Urinary bladder (tissue), 4 donors: ENCODE measurements at places on chromosomes 1 and 21.
A peak's percentile ranks its signal among the peaks of the same experiment; 100 is the strongest.

- no peak for DNase-seq
Measured at GRCh38 chr1:69497441-69498221, 70.1 kb upstream of the LRRC7 start.

DNA sequence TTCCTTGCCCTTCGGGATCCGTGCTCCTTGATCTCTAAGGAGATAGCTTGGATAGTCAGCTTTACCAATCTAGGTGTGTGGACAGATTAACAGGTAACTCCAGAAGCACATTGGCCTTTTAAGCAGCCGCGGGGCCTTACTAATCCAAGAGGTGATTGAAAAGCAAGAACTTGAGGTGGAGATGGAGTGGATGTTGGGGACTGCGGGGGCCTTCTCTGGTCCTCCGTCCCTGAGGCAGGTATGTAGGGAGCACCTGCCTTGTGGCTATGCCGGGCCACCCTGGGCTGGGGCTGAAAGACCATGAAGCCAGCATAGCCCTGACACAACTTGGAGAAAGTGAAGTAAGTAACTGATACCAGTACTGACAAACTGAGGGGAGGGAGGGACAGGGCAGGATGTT is 10.6 kb downstream of the SOX13 start:
- DNase-seq, result no peak

GRCh38 chr1:221394011-221394544 is 347.8 kb downstream of the DUSP10 start:
- DNase-seq, result peak; percentile 8

DNA sequence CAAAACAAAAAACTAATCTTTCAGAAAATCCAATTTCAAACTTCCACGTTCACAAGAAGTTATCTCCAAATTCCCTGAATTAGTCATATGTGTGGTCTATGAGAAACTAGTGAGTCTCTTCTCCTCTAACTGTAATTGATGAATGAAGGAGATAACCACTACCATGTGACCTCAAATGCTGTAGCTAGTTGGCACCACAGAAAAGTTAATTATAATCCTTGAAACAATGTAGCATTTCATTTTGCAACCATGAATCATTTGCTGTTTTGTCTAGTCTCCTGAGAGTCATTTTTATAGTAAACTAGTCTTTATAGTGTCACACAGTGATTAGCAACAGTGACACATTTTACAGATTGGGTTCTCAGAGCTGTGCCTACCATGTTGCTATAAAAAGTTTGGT is 287.5 kb downstream of the LRRIQ3 start:
- no peak for DNase-seq

DNA sequence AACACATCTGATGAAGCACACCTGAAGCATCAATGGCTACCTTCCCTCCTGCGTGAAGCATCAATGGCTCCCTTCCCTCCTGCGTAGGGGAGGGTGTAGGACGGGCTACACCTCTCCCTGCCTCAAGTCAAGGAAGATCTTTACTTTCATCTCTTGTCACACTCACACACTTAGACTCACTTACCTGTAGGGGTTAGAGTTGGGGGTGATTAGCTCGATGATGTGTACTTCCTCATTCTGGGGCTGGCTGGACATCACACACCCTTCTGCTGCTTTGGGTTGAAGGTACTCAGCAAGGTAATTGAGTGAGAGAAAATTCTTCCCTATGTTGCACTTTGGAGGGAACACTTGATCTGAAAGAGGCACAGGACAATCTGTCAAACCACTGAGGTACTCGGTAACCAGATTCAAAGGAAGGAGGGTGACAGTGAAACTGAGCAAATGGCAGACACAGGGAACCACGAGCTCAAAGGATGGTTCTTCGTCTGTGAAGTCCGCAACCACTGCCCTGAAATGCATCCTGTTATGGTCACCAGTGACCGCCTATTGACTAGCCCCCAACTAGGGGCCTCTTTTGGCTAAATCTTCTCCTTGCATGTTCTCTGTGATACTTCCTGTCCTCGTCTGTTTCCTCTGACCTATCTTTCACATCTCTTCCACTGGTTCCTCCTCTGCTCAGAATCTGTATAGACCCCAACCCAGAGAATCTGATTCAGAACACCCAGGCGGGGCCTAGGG is 156.2 kb downstream of the TGFBR3 start:
- DNase-seq, result no peak

DNA sequence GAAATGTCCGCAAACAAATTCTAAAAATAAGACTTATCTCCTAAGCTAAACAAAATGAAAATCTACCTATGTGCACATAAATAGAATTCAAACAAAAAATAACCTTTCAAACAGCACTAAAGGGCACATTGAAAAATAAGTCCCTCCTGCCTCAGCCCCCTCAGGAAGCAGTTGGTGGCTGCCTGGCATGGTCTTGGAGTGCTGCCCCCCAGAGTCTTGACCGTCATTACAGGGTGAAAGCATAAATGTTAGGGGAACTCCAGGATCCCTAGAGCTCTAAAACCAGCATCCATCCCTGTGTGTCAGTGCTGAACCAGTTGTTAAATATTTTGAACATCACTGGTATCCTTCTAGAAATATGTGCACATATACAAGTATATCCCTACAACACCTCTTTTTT is 6.5 kb upstream of the NPL start:
- no peak for DNase-seq

DNA sequence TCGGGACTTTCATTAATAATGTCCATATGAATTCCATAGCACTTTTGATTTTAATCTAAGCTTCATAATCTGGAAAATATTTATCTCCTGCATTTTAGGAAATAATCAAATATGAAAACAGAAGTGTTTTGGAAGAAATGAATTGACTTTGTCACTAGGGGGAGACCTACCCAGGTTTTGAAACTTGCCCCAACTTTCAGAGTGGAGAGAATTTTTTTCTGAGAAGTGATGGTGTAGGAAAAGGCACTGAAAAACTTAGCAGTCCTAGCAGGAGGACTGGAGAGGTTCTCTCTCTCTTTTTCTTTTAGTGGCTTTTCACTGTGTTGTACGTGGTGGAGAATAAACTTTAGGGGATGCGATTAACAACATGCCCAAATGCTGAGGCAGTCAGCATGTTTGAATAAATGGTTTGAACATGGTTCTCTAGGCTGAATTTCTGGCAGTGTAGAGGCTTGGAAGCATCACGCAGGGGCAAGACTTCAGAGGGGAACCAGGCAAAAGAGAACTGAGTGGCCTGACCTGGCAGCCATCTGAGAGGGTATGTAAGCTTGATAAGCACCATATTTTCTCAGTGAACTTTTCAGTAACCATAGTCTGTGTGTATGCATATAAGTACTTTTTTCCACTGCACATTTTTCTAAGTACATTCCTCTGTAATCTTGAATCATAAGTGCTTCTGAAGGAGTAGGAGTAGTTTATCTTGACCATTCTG is 68.3 kb upstream of the NEK7 start:
- no peak for DNase-seq

DNA sequence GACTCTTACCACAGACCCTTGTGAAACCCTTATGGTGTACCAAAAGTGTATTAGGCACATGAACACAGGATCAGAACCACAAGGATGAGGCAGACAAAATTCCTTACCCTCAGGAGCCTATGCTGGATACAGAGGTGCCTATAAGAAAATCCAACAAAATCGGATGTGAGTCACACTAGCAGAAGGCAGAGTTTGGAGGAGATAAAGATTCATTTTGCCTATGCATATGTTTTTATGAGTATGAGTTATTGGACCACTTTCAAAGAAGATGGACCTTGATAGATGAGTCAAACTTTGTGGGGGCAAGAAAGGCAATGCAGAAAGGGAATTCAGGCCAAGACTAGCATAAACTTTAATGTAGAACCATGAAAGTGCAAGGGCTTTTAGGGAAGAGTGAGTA is 17.0 kb downstream of the CAMK1G start:
- no peak for DNase-seq

GRCh38 chr1:115325874-115326273 is 12.2 kb downstream of the NGF start:
- DNase-seq, result no peak

DNA sequence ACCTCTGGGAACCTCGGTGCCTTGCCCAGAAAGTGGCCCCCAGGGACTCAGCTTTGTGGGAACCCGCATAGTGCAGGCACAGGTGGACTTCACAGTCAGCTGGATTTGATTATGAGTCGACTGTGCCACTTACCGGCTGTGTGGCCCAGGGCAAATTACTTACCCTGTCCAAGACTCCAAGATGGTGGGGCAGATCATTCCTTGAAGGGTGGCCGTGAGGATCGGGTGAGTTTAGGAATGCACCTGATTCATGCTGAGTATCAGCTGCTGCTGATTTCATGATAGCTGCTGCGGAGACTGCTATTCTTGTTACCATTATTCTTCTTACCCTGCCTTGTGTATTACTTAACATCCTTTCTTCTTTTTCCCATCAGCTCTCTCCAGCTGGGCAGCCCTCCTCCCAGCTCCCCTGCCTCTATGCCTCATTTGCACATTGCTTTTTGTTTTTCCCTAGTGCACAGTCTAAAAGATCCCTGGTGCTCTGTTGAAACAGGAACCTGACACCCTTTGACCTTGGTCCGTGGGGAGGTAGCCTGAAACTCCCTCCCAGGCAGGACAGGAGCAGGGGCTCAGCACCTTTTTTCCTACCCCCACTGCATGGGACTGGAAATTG is 40.5 kb upstream of the FHAD1 start:
- DNase-seq, result no peak

DNA sequence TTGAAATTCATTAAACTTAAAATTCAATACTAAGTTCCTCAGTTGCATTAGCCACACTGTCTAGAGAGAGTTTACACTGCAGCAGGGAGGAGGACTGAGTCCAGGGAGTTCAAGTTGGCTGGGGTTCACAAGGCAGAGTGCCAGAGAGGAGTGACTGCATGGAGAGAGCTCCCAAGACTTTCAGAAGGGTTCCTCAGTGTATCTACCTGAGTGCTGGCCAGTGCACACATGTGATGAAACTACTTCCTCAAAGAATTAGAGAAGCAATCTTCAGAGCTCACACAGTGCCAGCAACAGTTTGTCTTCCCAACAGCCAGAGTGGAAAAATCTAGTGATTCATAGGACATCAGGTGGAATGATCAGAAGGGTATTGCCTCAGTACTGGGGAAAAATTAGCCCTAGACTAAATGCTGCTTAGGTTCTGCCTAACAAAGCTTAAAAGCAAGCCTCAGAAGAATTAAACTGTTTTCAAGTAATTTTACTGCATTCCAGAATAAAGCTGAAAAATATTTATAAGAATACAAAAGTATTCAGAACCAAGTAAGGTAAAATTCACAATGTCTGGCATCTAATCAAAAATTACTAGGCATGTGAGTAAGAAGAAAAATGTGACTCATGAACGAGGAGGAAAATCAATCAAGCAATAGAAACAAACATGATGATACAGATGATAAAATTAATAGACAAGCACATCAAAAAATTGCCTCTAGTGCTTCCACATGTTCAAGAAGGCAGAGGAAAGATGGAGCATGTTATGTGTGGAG is 10.4 kb upstream of the WNT3A start:
- no peak for DNase-seq

- no peak for DNase-seq
Measured at GRCh38 chr1:246270236-246270635, 236.8 kb downstream of the SMYD3 start.

- DNase-seq, result no peak
Measured at GRCh38 chr21:44701541-44701940, 4.6 kb downstream of the KRTAP10-12 start.

- DNase-seq, result no peak
Measured at GRCh38 chr1:235004276-235004675, 124.4 kb downstream of the TOMM20 start.

DNA sequence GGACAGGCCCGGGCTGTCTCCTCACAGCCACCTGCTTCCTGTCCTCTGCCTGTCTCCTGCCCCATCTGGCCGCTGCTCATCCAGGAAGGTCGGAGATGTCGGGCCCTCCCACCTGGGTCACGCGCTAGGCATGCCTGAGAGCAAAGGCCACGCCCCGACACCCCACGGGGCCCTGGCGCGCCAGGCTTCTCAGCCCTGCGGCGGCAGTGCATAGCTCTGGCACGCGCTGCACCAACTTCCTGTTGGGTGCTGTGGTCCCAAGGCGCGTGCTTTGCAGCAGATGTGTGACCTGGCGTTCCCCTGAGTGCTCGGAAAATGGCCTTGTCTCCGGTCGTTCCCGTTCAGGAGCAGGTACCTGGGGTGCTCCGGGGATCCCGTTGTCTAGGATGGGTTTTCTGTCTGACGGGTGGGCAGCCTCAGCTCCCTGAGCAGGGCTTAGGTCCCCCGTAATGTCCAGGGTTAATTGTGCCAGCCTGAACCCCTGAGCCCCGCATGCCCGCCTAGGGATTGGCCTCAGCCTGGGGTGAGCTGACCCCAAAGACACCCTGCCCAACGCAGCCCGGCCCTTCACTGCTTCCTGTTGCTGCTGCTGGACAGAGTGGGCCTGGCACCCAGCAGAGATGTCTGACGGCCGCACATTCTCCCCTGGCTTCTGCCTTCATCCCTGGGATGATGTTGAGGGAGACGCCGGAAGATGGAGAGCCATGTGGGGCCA is 19.4 kb upstream of the KCNAB2 start:
- no peak for DNase-seq

GRCh38 chr1:74534241-74534640 is 21.8 kb upstream of the LRRC53 start:
- DNase-seq, result no peak

DNA sequence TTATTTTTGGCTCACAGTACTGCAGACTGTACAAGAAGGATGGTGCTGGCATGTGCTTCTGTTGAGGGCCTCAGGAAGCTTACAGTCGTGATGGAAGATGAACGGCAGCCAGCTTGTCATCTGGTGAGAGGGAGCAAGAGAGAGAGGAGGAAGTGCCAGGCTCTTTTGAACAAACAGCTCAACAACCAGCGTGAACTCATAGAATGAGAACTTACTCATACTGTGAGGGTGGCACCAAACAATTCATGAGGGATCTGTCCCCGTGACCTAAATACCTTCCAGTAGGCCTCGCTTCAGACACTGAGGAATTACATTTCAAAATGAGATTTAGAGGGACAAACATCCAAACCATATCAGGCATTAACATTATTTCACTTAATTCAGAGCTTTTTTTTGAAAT is 84.7 kb downstream of the PKN2 start:
- no peak for DNase-seq

GRCh38 chr1:14977338-14977931 is 176.1 kb upstream of the TMEM51 start:
- no peak for DNase-seq

- no peak for DNase-seq
Measured at GRCh38 chr21:36654324-36654723, 44.6 kb upstream of the SIM2 start.

GRCh38 chr1:54355931-54356679 is 50.1 kb downstream of the SSBP3 start:
- DNase-seq, result no peak
